ENCODE measurements at places on chromosomes 16 and 17.

- DNase-seq, result no peak
Measured at GRCh38 chr17:29154516-29155226, 25.5 kb downstream of the MYO18A start.

- DNase-seq, result no peak
Measured at GRCh38 chr17:7839190-7839875, 5.3 kb downstream of the KDM6B start.

GRCh38 chr17:62630365-62631085 lies 3.1 kb downstream of the MRC2 start:
- DNase-seq, result no peak

DNA sequence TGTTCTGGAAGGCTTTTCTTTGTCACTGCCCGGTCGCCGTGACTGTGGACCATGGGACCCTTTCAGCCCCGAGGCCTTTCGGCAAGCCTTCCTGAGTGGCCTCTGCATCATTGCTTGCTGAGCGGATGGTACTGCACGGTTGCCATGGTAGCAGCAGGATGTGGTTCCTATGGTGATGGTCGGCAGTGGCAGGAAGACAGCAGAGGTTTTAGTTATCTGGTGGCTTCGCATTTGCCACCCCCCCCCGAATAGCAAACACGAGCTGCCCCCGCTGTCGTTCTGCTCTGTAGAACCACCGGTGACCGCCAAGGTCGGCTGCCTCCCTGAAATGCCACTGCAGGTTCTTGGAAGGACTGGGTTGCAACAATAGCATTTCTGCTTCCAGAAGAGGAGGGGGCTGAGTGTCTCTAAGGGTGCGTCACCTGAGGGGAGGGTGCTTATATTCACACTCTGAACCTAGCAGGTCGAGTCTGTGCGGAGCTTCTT lies 76.6 kb downstream of the CMIP start:
- DNase-seq, result peak; percentile 60

- DNase-seq, result no peak
Measured at GRCh38 chr17:57352665-57353175, 96.4 kb downstream of the MSI2 start.

DNA sequence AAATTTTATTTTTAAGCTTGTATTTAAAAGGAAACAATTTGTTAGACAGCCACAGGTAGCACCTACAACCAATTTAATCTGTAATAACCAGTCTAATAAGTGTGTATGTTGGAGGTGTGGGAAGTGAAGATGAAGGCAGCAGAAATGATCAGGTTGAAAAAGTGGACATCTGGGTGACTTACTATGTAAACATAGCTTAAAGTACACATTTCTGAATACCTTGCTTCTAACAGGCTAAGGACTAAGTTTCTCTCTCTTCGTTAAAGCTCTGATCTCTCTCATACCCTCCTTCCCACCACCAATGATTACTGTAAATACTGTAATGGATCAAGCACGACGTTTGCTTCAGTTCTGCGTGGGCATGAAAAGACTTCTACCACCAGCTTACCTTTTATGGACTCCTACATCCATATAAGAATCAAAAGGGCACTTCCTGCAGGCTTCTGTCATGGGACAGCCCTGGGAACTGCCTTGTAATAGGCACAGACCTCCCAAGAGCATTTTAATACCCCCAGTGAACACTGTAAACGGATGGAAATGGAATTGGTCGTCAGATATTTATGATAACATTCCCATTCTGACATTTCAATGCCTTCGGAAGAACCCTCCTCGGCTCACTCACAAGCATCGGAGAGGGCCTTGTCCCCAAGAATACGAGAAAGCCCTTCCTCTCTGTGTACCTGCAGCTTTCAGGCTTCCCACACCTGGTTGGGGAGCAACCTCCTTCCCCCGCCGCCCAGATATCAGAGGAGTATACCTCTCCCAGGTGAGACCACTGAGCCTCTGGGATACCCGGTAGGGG lies 700 bp downstream of the CCDC43 start:
- no peak for DNase-seq

DNA sequence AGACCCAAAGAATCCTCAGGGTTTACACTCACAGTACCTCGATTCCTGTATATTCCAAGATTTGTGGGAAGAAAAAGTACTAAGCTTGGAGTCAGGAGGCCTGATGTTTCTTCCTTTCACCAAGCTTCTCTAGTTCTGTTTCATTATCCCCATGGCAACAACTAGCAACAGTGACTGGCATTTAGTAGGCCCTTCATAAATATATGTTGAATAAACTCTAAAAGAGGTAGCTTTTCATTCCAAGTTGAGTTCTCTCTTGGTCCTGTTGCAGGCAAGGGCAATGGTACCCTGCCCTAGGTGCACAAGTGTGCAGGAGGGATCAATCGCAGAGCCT lies 527 bp upstream of the UBE2Z start:
- no peak for DNase-seq

GRCh38 chr17:76255801-76256429 lies 9.2 kb upstream of the UBALD2 start:
- no peak for DNase-seq

- no peak for DNase-seq
Measured at GRCh38 chr17:1834380-1835149, 4.8 kb downstream of the RPA1 start.

GRCh38 chr16:77310877-77311276 lies 111.7 kb downstream of the SYCE1L start:
- DNase-seq, result no peak

DNA sequence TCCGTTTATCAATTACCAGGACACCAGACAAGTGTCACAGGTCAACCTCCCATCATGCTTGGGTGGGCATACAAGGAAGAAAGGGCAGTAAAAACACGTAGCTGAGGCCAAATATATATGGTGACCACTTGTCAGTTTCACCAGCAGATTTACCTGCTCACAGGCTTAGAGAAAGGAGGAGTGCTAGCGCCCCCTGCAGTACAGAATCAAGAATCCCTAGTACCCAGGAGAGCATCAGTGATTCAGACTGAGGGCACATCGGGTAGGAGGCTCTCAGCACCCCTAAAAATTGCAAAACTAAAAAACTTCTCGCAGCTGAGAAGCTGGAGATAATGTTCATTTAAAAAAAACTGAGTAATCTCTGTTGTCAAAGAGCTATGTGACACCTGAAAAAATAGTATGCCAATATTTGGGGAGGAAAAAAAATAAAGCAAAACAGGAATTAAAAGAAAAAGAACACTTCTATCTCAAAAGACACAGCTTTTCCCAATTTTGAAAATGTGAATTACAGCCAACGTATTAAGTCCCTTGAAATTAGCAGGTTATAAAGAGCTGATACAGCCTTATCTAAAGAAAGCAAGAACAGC lies 21.2 kb upstream of the MON1B start:
- DNase-seq, result no peak

- DNase-seq, result no peak
Measured at GRCh38 chr17:13883659-13884058, 185.6 kb upstream of the COX10 start.

GRCh38 chr17:72372185-72372584 lies 251.4 kb downstream of the SOX9 start:
- DNase-seq, result no peak

- DNase-seq, result no peak
Measured at GRCh38 chr17:34519282-34519681, 60.1 kb upstream of the TMEM132E start.

DNA sequence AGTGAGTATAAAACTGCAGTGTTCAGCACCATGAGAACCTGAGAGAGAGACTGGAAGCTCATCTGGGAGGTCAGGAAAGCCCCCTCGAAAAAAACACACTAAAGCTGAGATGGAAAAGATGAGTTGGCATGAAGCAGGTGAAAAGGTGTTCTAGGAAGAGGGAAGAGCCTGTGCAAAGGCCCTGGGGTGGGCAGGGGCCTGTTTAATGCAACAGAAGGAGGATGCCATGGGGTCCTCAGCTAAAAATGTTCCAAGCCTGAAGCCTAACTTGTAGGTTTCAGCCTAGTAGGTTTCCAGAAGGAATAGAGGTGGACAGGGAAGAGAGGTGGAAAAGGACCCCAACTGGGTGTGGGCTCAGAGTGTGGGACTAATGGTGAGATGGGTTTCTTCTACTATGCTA lies 242.3 kb upstream of the ZFHX3 start:
- no peak for DNase-seq

DNA sequence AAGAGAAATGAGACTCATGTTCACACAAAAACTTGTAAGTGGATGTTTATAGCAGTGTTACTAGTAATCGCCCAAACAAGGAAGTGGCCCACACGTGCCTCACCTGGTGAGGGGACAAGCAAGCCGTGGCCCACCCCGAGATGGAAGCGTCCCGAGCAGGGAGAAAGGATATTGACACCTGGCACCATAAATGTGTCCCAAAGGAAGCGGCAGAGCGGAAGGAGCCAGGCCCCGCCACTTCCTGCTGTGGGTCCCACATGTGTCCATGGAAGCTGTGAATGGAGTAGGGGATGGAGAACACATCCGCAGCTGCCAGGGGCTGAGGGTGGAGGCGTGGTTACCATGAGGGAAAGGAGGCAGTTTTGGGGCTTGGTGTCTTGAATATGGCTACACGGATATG lies 18.9 kb downstream of the KCNJ18 start:
- DNase-seq, result no peak

GRCh38 chr17:59783221-59784047 lies 76.0 kb downstream of the VMP1 start:
- no peak for DNase-seq

- no peak for DNase-seq
Measured at GRCh38 chr16:81684901-81685300, 94.2 kb upstream of the PLCG2 start.

DNA sequence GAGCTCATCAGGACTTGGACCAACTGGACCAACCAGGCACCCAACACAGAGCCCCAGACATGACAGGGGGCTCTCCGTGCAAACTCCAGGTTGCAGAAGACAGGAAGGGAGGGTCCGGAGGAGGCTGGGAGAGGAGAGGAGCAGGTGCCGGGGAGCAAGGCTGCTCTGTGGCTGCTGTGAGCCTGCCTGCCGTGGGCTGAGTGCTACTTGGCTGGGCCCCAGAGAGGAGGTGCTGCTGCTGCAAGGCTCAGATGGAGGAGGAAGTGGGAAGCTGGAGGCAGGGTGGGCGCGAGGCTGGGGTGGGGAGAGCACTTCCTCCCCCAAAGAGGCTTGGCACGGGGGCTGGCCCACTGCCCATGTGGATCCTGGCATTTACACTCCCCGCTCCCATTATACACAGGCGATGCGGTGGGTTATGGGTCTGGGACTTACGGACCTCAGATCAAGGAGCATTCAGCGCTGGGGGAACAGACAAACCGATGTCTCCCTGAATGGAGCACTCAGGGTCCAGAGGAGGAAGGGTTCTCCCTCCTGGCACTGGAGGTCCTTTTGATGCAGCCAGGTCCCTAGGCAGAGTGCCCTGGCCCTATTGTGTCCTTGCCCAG lies 15.9 kb downstream of the EPOP start:
- DNase-seq, result no peak

- no peak for DNase-seq
Measured at GRCh38 chr17:28366605-28367004, 1.6 kb upstream of the SEBOX start.

DNA sequence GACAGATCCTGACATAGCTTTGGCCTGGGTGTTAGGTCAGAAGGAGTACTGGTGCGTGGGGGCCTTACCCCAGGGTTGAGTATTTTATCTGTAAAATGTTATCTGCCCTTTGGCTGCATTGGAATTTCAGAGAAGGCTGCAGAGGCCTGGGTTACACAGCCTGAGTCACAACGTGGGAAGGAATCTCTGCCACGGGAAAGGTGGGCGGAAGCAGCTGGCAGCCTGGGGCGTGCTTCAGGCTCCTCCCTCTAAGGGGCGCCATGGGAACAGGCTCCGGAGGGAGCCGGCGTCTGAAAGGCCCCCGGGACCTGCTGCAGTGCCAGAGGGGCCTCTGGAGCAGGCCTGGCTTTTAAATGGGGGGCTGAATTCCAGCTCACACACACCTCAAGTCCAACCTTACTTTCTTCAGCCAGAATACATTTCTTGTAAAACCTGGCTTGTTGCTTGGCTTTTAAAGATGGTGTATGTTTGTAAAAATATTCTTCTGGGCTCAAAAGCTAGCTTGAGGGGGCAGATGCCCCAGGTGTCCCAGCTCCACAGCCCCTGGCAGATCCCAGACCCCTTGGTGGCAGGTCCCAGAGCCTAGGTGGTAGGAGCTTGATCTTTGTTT lies 142.2 kb downstream of the RAB11FIP4 start:
- no peak for DNase-seq

DNA sequence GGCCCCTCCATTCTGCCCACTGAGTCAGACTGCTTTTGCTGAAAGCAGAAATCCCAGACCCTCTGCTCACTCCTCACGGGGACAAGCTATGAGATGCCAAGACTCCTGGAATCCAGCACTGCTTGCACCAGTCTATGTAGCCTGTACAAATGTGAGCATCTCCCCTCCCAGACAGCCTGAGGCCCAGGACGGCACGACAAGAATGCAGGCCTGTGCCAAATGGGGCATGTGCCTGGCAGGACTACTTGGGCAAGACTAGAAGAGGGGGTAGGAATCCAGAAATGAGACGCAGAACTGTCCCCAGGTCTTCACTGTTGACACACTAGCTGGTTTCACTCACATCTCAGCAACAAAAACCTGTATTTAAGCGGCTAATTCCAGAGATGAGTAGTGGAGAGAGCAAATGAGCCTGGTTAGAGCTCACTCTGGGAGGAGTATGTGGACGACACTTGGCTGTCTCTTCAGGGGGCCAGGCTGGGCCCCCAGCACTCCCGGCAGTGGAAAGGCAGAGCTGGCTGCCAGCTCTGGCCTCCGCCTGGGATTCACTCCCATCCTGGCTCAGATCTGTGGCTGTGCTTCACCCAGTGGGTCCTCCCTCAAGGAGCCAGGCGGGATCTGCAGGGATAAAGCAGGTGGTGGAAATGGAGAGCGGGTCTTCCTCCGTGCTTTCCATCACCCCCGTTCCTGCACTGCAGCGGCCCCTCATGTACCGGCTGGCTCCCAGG lies 2.9 kb upstream of the MYO1C start:
- DNase-seq, result no peak

GRCh38 chr16:88703486-88704309 lies 2.5 kb downstream of the RNF166 start:
- DNase-seq, result peak; percentile 69

- no peak for DNase-seq
Measured at GRCh38 chr16:70556063-70556462, 32.4 kb downstream of the SF3B3 start.

DNA sequence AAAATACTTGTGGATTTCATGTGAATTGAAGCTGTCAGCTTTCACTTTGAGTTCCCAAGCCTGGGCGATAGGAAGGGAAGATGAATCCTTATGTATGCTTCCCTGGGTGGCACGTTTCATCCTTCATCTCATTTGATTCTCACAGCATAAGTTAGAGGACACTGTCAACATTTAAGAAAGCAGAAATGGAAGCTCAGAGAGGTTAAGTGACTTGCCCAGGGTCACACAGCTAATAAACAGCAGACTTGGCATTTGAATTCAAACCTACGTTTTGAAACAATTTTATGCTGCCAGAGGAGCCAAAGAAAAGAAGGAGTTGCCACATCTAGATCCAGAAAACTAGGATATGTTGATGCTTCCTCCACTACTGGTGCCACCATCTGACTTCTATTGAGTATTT lies 108.3 kb upstream of the GPR139 start:
- no peak for DNase-seq

- DNase-seq, result no peak
Measured at GRCh38 chr17:146983-147761, 9.8 kb downstream of the SCGB1C2 start.

GRCh38 chr16:3173892-3174617 lies 13.9 kb upstream of the OR1F1 start:
- no peak for DNase-seq

GRCh38 chr17:27996202-27997043 lies 46.1 kb upstream of the NLK start:
- DNase-seq, result no peak

All from stimulated activated CD8-positive, alpha-beta memory T cell treated with anti-CD3 and anti-CD28 coated beads, Interleukin-12 subunit alpha, Interleukin-12 subunit beta, amount 100 ng/mL, for 4 hours (primary cell).